ENCODE measurements at places on chromosomes 7 and 10.

- no peak for DNase-seq
These were observed 31.6 kb upstream of the WAPL start for GRCh38 chr10:86553213-86553612.

GRCh38 chr7:28958235-28958979 lies at the start of gene TRIL:
Gene TRIL (minus strand): TSS chr7:28958330. CDS start chr7:28958046, 284 bp downstream.
- no peak for DNase-seq

DNA sequence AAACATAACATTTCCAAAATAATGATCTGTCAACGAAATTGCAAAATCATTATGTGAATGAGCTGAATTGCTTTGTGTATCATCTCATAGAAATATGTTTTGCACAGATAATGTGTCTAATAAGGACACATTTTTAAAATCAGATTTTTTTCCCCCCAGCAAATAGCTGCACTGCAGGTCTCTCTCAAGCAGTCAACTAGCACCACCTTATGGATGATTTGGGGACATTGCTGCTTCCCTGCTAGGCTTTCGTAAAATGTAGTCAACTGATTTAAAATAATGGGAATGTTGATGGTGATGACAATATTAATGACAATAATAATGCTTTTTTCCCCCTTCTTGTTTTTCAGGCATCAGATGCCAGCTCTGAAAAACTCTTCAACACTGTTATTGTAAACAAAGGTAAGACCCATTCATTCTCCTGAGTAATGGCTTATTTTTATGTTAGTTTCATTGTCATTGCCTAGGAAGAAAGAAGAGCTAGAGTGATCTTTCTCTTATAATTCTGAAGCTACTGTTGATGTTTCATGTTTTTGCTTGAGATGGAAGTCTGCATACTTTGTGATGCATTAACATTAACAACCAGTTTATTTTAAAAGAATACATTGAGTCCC lies 433.6 kb upstream of the GALNT17 start:
- no peak for DNase-seq

GRCh38 chr7:102413091-102413490 lies 16.9 kb downstream of the PRKRIP1 start:
- DNase-seq: no peak

DNA sequence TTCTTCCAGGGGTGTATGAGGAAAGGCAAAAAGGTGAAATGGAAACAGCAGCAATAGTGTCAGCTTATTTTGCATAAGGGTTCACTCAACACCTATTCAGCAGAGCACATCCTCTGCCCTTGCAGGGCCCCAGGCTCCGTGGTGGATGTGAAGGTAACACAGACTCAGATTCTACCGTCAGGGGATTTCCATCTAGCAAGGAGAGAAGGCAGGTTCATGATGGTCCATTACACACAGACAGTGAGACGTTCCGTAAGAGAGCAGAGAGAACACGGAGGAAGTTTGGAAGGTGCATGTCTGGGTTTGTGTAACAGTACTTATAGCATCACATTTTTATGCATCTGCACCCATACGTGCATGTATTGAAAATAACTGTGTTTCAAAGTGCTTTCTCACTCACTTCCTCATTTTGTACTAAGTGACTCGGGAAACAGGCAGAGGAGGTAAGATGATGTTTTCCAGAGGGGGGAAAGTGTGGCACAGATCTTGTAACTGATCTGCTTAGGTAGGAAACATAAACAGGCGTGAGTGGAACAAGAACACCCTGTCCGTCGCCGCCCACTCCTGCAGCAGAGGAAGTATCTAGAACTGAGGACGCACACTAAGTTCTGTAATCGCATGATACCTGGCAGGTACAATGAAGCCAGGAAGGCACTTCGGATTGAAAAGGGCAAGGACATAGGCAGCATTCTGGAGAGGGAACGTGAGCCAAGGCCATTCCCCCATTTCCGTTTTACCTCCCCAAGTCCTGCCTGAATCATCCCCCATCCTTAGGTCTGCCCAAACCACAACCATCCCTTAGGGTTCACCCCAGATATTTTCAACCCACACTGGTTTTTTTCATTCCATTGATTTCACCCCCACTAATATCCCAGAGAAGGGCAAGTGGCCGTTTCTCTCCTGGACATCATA lies 1.0 kb upstream of the ENO4 start:
- no peak for DNase-seq

DNA sequence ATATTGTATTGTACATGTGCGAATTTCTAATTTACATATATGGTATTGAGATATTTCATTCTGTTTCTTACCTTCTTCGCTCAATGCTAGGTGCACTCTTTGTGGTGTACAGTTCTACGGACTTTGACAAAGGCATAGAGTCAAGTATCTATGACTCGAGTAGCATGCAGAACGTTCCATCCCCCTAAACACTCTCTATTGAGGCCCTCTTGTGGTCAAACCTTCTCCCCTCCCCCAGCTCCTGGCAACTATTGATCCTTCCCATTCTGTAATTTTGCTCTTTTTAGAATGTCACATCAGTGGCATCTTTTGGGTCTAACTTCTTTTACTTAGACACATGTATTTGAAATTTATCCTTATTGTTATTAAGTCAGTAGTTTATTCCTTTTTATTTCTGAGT lies 30.7 kb upstream of the GDF10 start:
- DNase-seq: no peak

GRCh38 chr10:109894516-109894915 lies 28.8 kb downstream of the XPNPEP1 start:
- DNase-seq: no peak

GRCh38 chr10:102312683-102313082 lies 67.4 kb downstream of the GBF1 start:
- DNase-seq: no peak

DNA sequence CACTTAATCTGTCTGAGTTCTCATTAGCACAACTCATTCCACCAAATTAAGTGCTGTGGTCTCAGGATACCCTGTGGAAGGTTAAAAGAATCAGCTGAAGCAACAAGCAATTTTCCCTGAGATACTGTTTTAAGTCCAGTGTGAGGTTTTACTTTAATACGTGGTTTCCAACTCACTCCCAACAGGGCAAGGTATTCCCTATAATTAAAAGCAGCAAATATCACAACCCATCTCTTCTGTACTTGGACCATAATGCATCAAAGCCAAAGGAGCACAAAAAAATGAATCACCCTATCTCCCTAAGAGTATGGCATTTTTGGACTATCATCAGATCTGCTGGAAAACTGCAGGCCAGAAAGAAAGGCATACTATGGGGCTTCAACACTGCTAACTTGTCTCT lies 4.9 kb downstream of the CADPS2 start:
- no peak for DNase-seq

GRCh38 chr10:8596929-8597472 lies 542.5 kb downstream of the GATA3 start:
- no peak for DNase-seq

DNA sequence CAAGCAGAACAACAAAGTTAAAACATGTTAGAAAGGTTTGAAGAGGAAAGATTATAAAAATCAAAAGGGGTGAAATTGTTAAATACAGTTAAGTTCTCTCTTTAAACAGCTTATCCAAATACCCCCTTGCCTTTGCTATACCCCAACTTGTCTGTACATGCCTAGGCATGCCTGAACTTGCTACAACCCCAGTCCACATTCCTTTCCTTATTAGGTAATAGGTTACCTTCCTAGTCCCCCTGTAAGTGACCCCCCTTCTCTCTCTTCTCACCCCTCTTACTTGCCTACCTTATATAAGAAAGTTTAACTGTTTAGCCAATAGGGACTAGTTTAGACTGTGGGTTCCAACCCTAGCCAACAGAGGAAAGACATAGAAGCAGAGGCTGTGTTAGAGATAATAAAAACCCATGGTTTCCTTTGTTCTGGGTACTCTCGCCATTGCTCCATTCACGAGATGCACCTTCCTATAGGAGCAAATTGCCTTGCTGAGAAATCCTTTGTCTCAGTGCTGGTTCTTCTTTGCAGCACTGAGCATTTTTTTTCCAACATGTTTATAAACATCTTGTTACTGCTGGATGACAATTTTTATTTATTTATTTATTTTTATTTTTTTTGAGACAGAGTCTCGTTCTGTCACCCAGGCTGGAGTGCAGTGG lies 282.2 kb upstream of the GALNT17 start:
- no peak for DNase-seq

GRCh38 chr7:4739528-4739992 lies 35.9 kb upstream of the AP5Z1 start:
- peak; percentile 38 for DNase-seq

GRCh38 chr10:90458054-90458453 lies 399.8 kb downstream of the HTR7 start:
- DNase-seq: no peak

All from stimulated activated CD4-positive, alpha-beta T cell treated with anti-CD3 and anti-CD28 coated beads, TNF-alpha, amount 100 ng/mL, for 4 hours (primary cell).